ENCODE measurements at places on chromosomes 5 and 9. TPM values are rescaled to one million over a fixed set of nuclear protein-coding genes. Genes with fewer than 3 reads are reported as not detected.

- DNase-seq: no peak
Measured at GRCh38 chr9:89591274-89592212, 13.3 kb upstream of the GADD45G start.

- DNase-seq: no peak
Measured at GRCh38 chr9:130894546-130894945, 2.1 kb downstream of the QRFP start.

GRCh38 chr5:61496446-61496845 lies 164.4 kb downstream of the ZSWIM6 start:
- DNase-seq: no peak

DNA sequence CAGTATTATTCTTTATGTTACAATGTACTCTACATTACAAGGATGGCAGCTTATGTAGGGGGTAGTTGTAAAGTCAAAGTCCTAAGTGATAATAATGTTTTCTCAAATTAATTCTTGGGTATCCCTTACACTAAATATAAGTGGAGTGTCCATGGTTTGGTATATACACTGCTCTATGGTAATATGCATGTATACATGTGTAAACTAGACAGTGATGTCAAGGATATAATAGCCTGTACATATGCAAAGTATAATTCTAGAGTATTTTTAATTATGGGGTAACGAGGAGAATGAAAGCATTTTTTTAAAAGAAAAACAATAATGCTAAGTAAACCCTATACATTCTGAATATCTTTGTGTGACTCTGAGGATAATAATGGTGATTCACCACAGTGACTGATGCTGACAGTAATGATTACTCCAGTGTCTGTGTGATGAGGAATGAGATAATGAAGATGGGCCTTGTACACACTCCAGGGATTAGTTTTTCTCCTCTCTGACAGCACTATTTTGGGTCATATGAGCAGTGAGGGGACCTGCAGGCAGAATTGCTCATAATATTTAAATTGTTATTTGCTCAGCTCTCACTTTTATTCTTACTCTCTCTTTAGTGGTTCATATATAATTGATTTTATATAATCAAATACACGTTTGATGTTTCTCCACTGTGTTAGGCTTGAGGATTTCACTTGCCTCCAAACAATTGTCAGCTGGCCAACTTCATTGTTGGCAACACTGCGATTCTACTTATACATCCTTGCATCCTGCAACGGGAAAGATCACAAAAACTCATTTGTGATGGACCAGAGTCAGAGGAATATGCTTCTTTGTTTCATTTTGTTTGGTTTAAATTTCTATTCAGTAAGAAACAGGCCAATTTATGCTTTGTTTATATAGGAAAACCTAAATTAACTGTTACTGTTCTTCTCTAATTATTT lies 88.2 kb downstream of the NREP start:
- DNase-seq: peak; percentile 61

The PCDHA5 gene
- not detected for total RNA-seq

- DNase-seq: no peak
Measured at GRCh38 chr5:34932947-34933346, 3.6 kb downstream of the DNAJC21 start.

GRCh38 chr5:139919308-139919707 lies 123.7 kb downstream of the PSD2 start:
- no peak for DNase-seq

GRCh38 chr5:435156-435790 lies 7.7 kb upstream of the EXOC3 start:
- no peak for DNase-seq

The RETREG1 gene
- total RNA-seq: 2.8 TPM

The ANKRD18A gene
- total RNA-seq: not detected

The FBXO4 gene
- 16.8 TPM for total RNA-seq

DNA sequence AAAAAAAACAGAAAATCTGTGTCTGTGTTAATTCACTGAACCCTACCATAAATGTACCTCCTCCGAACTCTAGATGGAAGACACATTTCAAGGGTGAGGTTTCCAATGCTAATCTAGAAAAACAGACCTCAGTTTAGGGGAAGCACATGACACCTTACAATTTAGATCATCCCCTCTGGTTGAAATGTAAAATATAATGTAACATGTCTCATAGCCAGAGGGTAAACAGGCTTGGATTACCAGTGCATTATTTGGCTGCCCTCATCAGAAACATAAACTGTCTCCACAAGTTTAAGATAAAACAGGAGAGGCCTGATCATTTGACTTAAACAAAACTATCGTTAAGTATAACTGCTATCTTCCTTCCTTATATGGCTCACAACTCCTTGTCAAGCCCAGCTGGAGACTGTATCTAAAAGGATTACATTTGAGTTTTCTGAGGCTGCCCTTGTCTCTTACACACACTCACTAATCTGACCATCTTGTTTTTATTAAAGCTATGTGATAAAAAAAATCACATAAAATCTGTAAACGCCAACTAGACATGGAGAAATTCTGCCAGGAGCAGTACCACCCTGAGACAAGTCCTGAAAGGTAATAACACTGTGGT lies 105.7 kb downstream of the LURAP1L start:
- no peak for DNase-seq

DNA sequence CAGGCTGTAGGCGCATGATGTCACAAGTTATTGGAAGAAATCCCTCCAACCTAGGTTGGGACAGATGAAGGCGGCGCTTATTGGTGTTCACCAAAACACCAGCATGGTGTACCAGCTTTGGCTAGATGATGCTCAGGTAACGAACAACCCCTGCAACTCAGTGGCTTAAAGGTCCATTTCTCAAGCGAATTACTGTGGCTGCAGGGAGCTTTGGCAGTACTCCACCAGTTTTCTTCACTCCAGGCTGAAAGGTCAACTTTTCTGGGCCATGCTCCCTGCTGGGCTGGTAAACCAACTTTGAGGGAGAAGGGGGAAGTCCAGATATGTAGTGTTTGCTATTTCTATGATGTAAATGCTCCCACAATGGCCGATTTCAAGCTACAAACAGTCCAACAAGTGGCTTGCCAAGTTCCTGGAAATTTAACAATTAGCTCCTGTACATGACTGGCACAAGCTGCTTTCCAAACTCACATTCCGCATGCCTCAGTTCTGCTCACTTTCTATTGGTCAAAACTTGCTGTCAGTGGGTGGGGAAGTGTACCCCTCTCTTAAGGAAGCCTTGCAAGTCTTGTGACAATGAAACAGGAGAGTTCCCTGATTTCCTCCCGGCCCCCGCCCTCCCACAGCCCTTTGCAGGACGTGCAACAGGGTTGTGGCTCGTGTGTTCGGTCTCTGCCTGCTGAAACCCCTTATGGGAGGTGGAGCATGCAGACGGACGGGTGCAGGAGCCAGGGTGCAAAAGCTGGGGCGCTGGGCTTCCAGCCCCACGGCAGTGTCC lies 588 bp upstream of the ZBED3 start:
- DNase-seq: peak; percentile 36
